ENCODE measurements at places on chromosomes 3 and 15.

DNA sequence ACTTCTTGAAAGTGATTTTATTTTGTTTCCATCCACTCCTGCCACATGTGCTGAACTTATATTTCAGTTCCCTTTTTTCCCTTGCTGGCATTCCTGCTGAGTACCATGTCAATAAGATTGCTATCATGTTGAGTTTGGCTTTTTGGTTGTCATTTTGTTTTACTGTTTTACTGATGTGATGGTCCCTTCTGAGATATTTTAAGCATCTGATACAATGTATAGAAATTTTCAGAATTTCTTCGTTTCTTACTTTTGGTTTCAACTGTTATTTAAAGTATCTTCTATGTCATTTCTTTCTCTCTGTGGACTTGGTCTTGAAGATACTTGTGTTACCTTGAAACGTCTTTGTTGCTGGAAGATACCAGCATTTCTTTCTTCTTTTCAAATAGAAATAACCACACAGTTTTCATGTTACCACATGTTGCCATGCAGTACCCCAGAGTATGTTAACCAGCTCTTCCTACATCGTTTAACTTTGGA, 14.1 kb downstream of the SIDT1 start:
- DNase-seq: no peak

GRCh38 chr3:97515076-97515475, 249.5 kb upstream of the ARL6 start:
- peak; percentile 11 for DNase-seq

GRCh38 chr3:190118438-190118837, 2.3 kb downstream of the P3H2 start:
- DNase-seq: no peak

GRCh38 chr3:58266577-58266976, 29.0 kb downstream of the ABHD6 start:
- no peak for DNase-seq

- no peak for DNase-seq
These were observed 297.4 kb upstream of the EPHA3 start for GRCh38 chr3:88809993-88810392.

GRCh38 chr15:98727115-98728040, 79.0 kb downstream of the IGF1R start:
- DNase-seq: no peak

- DNase-seq: peak; percentile 81
These were observed 52.8 kb downstream of the FAM43A start for GRCh38 chr3:194738254-194739093.

DNA sequence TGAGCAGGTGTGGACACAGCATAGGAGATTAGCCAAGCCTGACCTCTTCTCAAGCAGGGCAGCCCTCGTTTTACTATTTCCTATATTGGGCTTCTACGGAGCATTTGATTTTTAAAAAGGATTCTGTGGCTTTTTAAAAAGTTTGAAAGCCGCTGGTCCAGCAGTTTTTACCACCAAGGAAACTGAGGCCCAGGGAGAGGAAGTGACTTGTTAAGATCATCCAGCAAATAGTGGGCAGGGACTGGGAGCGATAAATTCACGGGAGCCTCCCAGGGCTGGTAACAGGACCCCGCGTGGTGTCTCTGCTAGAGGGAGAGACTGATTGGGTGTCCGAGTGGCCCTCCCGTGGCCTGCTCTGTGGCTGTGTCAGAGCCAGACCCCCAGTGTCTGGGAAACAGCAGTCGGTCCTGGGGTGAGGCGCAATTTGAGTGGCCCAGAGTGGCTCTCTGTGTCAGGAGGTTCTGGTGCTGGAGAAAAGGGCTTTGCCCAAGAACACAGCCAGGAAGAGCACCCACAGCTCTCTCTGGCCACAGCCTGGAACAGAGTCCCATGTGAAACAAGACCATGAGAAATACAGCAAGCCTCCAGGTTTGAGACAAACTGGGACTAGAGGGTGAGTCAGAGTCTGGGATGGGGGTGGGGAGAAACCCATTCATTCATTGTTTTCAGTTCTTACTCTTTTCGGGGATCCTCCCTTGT, 4.2 kb downstream of the FURIN start:
- DNase-seq: no peak

DNA sequence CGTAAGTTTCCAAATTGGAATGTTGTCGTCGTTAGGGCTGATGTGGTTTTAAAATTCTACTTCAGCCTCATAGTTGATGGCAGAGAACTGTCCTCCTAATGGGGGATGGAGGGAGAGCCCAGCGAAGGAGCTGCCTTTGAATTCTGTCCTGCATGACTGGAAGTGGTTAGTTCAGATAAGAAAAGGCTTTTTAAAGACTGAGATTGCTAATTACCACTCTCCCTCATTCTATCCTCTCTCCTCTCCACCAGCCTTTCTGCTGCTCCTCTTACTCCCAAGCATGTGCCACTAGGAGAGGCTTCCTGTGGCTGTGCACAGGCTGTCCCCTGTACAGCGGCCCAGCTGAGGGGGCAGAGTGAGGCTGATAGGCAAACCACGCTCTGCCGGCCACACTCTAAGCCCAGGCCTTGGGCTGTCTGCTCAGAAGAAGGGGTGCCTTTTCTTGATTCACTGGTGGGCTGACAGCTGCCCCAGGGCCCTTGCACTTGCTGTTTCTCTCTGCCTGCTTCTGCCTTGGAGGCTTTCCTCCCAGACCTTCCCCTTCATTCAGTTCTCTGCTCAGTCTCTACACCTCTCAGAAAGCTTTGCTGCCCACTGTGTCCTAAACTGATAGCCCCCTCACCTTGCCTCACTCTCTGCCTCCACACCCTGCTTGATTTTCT, 8.7 kb upstream of the PAQR9 start:
- DNase-seq: no peak

GRCh38 chr3:196501316-196502044, 2.1 kb downstream of the RNF168 start:
- no peak for DNase-seq

- DNase-seq: no peak
These were observed 2.1 kb downstream of the ANKUB1 start for GRCh38 chr3:149790268-149790667.

All from amygdala (tissue), 56 donors.